Activated naive CD4-positive, alpha-beta T cell treated with anti-CD3 and anti-CD28 coated beads, Interleukin-2, amount 50 U/mL, for 72 hours (primary cell): ENCODE measurements at places on chromosomes 12 and 14.

GRCh38 chr12:129276361-129277060 is 423.2 kb downstream of the GLT1D1 start:
- DNase-seq: no peak

GRCh38 chr14:106657460-106657859 is 1131.1 kb downstream of the TMEM121 start:
- no peak for DNase-seq

- no peak for DNase-seq
These were observed 2.3 kb downstream of the PTMS start for GRCh38 chr12:6768437-6768914.

- DNase-seq: no peak
These were observed 327.7 kb downstream of the RAD51B start for GRCh38 chr14:68147303-68147702.

DNA sequence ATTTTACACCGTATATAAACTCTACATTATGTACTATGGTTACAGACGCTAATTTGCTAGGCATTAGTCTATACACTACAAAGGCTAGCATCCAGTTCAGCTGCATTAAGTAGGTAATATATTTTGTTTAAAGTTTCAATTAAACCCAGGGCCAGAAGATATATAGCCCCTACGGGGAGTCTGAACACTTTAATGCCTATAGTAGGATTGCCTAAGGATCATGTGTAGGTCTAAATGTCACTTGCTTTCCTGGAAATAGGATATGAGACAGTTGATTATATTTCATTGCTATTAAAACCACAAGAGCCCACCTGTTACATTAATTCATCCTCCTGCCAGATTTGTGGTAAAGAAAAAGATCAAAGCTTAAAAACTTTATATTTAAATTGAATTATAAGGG is 286.9 kb downstream of the TMTC2 start:
- DNase-seq: no peak

DNA sequence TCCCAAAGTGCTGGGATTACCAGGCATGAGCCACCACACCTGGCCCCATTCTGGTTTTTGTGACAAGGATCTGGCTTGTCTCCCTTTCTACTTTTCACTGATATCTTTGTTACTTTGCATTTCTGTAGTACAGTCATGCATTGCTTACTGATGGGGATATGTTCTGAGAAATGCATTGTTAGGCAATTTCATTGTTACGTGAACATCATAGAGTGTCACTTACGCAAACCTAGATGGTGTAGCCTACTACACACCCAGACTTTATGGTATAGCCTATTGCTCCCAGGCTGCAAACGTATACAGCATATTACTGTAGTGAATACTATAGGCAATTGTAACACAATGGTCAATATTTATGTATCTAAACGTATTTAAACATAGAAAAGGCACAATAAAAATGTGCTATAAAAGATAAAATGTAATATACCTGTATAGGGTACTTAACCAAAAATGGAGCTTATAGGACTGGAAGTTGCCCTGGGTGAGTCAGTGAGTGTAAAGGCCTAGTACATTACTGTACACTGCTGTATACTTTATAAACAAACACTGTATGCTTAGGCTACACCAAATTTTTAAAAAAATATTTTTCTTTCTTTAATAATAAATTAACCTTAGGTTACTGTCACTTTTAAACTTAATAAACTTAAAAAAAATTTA is 16.0 kb downstream of the MRPL42 start:
- no peak for DNase-seq

GRCh38 chr14:40273417-40273816 is 841.2 kb upstream of the FBXO33 start:
- no peak for DNase-seq

DNA sequence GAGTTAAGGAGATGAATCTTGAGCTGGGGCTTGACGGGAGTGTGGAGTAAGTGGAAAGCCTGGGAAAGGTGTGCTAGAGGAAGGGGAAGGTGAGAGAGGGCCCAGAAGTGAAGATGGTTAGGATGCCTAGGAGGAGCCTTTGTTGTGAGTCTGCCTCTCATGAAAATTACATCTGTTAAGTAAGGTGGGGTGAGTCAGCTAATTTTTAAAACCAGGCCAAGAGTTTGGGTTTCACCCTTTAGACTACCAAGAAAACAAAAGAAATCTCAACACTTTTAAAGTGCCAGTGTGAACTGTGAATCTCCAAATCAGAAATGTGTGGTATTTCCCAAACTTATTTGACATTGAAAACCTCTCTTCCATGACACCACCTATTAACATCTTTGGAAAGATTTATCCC is 185.2 kb downstream of the CRADD start:
- no peak for DNase-seq

DNA sequence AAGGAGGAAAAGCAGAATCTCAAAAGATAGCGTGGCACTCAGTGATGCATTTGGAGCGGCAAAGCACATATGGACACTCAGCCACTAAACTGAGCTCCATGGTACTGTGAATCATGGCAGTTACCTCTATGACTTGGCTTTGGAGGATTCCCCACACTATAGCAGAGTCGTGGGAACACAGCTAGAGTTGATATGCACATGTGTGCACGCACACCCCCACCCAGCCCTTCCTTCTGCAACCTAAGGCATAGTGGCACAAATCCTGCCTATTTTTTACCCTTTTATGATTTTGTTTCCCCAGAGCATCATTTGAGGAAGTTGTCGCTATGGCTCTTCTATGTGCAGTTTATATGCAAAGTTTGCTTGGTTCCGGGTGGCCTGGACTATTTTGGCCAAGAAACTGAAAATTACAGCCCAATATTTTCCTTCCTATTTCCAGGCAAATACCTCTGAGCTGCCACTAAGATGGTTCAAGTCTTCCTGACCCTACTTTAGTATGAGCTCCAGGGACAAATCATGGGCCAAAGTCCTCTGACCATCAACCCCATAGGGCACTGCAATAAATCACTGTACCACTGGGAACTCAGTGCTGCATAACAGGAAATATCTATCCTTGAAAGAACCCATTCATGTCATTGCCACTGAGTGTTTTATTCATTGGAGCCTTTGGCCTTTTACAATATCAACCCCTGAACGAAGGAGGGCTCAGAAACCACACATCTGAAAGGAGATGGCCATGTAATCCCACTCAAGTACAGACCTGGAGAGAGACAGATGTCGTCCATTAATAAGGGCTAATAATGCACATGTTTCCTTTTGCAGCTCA is 177.5 kb downstream of the EGLN3 start:
- DNase-seq: no peak

DNA sequence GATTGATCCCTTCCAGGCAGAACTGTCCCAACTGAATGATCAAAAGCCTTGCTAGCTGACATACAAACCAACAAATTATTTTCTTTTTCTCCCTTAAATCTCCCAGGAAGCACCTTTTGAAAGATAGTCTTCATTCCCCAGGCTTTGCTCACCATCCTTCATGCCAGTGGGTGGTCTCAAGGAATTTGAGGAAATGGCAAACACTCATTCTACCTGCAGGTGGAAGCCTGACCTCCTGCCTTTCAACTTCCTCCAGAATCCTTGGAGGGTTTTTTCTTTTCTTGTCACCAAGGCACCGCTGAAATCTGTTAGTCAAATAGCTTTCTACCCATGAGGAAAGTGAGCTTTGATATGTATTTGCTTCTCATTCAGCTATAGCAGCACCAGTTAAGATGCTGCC is 128.5 kb downstream of the WIF1 start:
- DNase-seq: no peak

DNA sequence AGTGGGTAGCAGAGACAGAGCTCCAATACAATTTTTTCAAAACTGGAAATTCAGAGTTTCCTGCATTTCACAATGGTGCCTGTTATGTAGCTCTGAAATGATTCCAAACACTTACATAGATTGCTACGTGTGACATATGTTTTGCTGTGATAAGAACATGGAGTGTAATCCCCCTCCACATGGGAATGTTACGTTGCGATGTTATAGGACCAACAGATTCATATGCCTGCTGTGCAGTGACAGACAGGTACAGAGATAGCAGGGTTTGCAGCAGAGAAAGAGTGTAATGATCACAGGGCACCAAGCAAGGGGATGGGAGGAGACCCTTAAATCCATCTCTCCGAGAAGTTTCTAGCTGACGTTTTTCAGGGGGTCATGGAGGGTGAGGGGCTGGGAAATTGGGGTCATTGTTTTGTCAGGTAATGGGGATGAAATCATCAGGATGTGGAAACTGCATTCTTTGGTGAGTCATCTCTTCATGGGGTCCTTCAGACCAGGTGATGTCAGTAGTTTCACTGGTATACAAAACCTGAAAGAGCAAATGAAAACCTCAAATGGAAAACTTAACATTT is 76.6 kb upstream of the OSBPL8 start:
- no peak for DNase-seq
